Suppressor macrophage treated with lipopolysaccharide for 4 hours (primary cell): ENCODE measurements at places on chromosomes 7 and 10.

DNA sequence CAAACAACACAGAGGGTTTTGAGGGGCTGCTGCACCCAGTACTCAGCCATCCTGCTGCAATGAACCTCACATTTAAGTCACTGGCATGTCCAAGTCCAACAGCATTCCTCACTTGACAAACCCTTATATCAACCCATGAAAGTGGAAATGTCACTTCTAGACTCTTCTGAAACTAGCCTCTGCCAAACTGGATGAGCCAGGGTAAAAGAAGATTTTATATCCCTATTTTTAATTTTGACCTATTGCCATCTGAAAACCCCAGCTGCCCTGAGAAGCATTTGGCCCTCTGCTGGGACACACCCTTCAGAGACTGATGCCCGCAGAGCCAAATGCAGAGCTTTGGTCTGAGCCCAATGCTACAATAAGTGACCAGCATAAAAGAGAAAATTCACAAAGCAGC is 201.1 kb downstream of the ANK3 start:
- DNase-seq, result no peak

GRCh38 chr10:122116331-122116730 is 127.4 kb downstream of the TACC2 start:
- no peak for DNase-seq

DNA sequence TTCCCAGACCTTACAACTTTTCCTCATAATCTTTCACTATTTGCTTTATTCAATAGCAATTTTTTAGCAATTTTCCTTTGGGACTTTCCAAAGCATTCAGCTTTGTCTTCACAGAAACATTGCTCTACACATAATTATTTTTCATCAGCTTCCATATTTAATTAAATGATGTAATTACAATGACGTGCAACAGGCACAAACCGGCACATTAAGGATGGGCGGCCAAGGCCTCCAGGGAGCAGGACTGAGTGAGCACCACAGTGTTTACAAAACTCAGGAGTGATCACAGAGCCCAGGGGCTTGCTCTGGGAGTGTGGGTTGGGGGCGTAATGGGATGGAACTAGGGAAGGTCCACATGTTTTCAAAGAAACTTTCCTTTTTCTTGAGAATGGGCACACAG is 69.8 kb downstream of the MAD1L1 start:
- DNase-seq, result no peak

DNA sequence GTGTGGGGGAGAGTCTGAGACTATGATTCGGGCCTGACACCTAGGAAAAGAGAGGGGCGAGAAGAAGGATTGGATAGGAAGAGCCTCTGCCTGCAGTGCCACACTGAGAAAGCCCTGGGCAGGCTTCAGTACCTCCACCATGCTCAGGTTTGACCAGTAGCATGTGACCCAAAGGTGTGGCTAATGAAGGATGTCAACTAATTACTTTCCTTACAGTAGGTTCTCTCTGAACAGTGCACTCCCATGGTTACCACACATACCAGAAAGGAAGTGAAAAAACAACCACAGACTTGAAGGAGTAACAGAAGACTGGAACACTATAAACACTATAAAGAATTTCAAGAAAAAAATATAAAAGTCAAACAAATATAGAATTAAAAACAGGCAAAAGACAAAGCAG is 46.2 kb downstream of the SEM1 start:
- DNase-seq, result no peak

- DNase-seq, result no peak
Observed at GRCh38 chr7:12661581-12661980, 25.9 kb upstream of the ARL4A start.

GRCh38 chr7:132387596-132387995 is 188.7 kb downstream of the PLXNA4 start:
- no peak for DNase-seq

DNA sequence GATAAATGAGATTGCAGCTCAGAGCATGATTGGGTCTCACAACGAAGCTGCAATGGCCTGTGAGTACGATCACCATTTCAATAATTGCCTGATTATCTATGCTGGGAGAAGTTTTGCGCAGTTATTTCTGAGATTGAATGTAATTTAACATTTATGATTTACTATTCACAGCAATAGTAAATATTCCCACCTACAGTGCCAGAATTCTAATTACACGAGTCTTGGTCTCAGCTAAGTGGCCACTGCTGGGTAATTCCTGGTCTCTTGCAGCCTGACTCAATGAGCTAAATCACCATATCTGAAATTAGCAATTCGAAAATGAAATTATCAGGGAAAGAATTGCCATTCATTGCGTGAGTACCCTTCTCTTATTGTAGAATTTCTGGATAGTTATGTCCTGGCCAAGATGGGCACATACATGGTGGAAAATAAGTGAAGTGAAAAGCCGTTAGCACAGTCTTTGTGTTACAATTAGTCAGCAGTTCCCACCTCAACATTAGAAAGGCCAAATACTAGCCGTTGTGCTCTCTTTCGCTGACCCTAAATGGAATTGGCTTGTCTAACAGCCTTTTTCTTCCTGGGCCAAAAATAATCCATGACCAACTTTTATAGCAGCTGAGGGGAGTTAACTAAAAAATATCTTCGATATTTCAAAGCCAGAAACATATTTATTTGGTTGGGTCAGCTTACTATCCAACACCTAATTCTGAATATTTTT is 681.0 kb upstream of the C7orf33 start:
- no peak for DNase-seq

GRCh38 chr10:32923134-32923533 is 34.9 kb downstream of the ITGB1 start:
- no peak for DNase-seq

DNA sequence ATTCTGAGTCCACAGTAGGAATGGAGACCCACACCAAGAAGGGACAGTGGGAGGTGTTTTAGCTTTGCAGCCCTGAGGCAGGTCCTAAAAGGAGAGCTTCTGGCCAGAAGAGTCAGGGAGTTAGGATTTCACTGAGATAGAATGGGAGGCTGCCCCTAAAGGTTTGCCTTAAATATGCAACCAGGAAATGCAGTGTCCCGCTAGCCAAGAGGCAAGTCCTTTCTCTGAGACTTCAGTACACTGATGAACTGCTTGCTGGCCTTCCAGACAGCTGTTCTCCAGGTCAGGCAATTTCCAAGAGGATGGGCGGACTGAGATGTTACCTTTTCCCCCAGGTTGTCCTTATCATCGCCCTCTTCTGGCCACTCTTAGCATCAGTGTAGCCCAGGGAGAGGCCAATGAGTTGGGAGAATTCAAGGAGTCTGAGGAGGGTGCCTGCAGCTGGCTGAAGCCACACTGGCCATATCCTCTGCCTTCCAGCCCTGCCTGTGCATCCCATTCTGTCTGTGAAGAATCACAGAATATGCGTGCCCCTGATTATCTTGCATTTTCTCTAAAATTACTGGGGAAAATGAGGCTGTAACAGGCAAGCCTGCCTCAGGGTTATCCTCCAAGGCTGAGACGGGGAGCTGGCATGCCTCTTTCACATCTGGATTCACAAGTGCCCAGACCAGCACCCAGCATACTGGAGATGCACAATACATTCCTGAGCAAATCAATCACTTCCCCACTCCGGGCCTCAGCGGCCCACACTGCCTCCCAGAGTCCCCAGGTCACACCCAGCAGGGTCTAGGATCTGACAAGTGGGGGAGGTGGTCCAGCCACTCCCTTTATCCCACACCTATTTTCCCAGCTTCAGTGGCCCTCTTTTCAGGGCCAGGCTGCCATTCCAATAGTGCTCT is 2.4 kb downstream of the TLL2 start:
- peak; percentile 28 for DNase-seq

DNA sequence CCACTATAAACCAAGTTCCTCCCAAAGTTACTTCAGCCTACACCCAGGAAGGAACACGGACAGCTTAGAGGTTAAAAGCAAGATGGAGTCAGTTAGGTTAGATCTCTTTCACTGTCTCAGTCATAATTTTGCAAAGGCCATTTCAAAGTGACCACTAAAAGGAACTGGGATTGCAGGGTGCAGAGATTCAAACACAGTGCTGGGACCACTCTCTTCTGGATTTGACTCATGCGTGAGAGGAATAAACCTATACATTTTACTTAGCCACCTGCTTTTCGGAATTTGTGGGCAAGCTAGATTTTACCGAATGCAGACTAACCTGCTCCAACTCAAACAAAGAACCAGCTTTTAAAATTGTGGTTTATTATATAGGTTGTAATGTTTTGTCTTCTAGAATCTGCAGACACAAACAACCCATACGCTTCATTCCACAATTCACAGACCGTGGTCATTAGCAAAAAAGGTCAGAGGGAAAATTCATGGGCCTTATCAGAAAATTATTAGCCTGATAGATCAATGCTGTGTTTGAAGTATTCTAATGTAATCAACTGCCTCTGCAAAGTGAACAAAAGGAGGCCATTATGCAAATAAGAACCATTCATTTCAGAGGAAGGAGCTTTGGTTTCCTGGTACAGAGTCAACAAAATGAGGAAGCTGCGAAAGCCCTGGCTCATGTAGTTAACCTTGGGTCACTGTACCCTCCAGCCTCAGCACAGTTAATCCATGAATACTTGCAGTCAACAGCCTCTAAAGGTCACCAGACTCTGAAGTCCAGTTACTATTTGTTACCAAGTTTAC is 342.7 kb upstream of the KLF6 start:
- DNase-seq, result peak; percentile 94

- no peak for DNase-seq
Observed at GRCh38 chr10:127013211-127013656, 108.0 kb downstream of the DOCK1 start.
